Sciatic nerve (tissue), 2 donors: ENCODE measurements at places on chromosomes 16 and 17.

- DNase-seq = peak; percentile 39
These were observed 2.6 kb upstream of the RASD1 start for GRCh38 chr17:17498606-17499301.

DNA sequence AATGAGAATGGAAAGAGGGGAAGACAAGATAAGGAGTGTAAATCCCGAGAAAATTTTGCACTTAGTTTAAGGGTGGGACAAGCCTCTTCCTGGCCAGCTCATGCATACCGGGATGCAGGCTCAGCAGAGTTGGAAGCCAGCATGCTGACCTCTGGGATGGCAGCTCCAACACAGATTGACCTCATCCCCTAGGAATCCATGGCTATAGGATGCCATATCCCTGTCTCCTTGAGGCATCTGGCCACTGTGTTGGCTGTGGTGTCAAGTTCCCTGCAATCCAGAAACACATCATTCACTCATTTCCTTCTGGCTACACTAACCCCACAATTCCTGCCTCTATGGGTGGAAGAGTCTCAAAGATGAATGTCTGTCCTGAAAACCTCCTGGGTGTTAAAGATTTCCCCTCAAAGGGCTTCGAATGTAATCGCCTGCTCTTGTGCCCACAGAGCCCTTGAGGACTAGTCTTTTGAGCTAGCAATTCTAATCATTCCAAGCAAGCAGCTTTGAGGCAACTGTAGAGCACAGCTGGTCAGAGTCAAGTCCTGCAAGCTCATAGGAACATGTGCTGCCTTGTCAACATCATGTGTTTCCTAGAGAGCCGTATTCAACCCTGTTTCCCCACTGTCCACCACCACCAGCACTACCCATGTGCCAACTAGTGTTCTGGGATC lies 141.4 kb downstream of the PMP22 start:
- DNase-seq = no peak

- peak; percentile 81 for DNase-seq
These were observed 11.1 kb downstream of the TNS4 start for GRCh38 chr17:40490289-40490853.

- DNase-seq = no peak
These were observed 44.8 kb downstream of the CDYL2 start for GRCh38 chr16:80759419-80760162.

DNA sequence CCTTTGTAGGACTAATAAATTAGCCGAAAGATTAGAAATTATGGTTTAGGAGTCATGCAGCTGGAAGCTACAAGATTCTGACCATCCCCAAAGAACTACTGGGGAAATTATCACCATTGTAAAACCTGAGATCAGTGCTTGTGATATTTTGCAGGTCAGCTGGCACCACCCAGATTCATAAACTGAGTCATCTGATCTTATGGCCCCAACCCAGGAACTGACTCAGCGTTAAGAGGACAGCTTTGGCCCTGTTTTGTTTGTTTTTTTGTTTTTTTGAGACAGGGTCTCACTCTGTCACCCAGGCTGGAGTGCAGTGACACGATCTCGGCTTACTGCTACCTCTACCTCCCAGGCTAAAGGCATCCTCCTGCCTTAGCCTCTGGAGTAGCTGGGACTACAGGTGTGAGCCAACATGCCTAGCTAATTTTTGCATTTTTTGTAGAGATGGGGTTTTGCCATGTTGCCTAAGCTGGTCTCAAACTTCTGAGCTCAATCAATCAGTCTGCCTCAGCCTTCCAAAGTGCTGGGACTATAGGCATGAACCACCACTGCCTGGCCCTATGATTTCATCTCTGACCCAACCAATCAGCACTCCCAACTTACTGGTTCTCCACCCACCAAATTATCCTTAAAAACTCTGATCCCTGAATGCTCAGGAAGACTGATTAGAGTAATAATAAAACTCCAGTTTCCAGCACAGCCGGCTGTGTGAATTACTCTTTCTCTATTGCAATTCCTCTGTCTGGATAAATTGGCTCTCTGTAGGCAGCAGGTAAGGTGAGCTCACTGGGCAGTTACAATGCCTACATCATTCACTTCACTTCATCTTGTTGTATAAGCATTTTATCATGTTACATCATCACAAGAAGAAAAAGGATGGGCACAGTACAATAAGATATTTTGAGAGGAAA lies 79.4 kb upstream of the KSR1 start:
- DNase-seq = peak; percentile 8

DNA sequence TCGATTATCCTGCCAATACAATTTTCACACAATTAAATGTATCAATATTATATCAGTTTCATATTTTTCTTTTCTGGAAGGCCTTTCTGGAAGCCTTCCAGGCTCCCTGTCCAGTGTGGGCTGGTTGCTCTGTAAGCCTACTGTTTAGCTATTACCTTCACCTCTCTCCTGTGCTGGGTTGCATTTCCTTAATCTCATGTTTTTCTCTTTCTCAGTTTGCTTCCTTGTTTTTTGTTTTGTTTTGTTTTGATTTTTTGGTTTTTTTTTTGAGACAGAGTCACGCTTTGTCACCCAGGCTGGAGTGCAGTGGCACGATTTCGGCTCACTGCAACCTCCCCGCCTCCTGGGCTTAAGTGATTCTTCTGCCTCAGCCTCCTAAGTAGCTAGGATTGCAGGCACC lies 6.8 kb downstream of the SEPHS2 start:
- DNase-seq = no peak
